ENCODE measurements at places on chromosomes 5 and 9. TPM values are rescaled to one million over a fixed set of nuclear protein-coding genes. Genes with fewer than 3 reads are reported as not detected.

PCDHAC1 gene
- 0.53 TPM for polyA plus RNA-seq

ASS1 gene
- polyA plus RNA-seq, result 72.5 TPM

DOCK8 gene
- polyA plus RNA-seq, result 2.6 TPM

DAP gene
- polyA plus RNA-seq, result 31.5 TPM

ENHO gene
- polyA plus RNA-seq, result 17.5 TPM

THBS4 gene
- 14.0 TPM for polyA plus RNA-seq

KCNN2 gene
- polyA plus RNA-seq, result 12.9 TPM

C9 gene
- polyA plus RNA-seq, result not detected

C5orf58 gene
- polyA plus RNA-seq, result 9.1 TPM
